Mucosa of gallbladder (tissue), 1 donor: ENCODE measurements at places on chromosomes 4 and X.
A peak's percentile ranks its signal among the peaks of the same experiment; 100 is the strongest.

DNA sequence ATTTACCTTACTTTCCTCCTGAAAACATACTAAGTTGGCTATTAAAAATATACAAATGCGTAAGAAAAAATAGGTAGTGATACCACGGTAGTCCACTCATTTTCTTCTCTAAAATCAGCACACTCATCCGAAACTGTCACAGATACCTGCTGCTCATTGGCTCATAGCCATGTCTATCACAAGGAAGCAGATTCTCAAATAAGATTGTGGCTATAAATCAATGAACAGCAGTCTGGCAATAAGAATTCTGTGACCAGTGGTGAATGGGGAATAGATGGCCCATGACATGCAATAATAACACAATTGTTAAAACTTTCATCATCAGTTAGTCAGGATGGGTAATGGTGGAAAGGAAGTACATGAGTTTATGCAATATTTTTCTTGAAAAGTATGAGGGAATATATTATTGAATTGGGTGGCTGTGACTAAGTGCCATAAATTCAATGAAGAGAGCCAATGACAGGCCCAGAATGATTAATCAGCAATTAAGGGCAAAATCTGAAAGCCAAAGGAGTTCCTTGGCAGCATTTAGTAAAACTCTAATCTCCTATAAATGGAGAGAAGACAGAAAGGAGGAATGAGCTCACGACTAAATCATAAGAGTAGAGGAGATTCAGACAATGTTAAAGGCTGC is 202.3 kb upstream of the NEIL3 start:
- no peak for DNase-seq

DNA sequence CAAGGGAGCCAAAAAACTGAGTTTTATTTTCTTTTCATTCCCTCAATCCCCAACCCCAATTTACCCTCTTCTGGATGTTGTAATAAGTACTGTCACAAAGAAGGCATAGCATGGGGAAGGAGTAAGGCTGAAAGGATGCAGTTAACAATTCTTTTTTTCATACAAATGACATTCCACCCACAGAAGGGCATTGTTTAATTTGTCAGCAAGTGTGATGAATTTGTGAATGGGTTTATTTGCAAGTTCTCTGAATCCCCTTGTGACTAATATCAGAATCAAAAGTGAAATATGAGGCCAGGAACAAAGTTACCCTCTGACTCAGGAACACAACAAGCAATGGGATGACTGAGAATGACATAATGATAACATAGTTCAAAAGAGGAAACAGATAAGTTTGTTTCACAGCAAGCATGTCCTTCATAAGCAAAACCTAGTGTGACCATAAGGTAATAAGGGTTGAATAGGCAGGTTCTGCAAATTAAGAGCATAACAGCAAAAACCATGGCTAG is 2.1 kb downstream of the GEMIN8 start:
- no peak for DNase-seq

DNA sequence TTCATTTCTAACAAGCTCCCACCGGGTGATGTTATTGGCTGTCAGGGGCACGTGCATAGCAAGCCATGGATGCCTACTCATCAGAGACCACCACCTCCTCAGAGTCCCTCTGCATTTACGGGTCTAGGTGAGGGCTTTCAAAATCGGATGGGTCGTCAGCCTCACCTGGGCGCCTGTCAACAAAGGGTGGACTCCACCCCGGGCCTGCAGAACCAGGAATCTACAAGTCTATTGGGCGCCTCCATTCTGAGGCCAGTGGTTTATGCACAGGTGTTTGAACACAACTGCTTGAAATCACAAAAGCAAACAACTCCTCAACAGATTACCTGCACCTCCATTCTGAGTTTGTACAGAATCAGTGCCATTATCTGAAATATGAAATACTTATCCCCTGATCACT is 318.9 kb downstream of the PTTG2 start:
- no peak for DNase-seq

DNA sequence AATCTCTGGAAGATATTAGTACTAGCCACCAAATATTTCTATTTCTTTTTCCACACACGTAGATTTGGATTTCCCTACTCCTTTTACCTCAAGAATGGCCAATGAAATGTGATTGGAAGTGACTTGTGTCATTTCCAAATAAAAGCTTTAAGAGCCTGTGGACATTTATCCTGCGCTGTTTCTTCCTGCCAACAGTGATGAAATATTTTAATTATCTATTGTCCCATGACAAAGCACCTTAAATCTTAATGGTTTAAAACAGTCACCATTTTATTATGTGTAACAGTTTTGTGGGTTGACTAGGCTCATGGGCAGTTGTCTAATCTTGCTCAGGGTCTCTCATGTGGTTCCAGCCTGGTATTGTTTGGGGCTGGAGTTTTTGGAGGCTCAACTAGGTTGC is 3.5 kb upstream of the PGRMC2 start:
- no peak for DNase-seq

GRCh38 chr4:6327220-6327917 is 57.7 kb downstream of the WFS1 start:
- peak; percentile 79 for DNase-seq

GRCh38 chr4:150176547-150176946 is 98.3 kb downstream of the DCLK2 start:
- no peak for DNase-seq

GRCh38 chr4:177182166-177182565 is 127.5 kb upstream of the NEIL3 start:
- no peak for DNase-seq

DNA sequence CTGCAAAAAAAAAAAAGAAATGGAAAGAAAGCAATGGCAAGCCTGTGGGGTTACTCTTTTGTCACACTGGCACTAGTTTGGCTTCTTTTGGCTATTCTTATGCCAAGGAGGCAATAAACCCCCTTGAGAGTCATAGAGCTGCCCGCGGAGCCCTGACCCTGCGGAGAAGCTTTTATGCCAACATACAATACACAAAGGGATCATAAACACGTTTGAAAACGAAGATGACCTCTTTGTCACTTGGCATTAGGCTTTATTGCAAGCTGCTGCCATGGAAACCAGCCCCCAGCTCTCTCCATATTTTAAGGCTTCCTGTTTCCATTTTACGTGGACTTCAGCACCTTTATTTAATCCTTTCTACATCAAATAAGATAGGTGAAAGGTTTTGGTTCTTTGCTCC is 7.6 kb downstream of the NEUROG2 start:
- DNase-seq, result no peak

- no peak for DNase-seq
Measured at GRCh38 chr4:35689870-35690269, 554.4 kb downstream of the ARAP2 start.

DNA sequence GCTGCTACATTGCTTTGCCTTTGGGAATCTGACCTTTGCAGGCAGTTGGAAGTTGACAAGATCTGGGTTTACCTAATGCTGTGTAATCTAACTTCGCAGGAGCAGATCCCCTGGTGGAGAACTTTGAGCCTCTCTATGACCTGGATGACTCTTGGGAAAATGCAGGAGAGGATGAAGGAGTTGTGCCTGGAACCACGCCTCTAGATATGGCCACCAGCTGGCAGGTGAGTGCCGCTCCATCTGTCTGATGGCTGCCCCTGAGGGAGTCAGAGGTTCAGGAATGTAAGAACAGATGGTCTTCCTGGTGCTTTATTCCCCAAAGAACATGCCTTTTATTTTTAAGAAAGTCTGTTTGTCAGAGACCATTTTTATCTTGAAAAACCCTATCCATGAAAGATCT is 109.3 kb downstream of the NFKB1 start:
- DNase-seq, result no peak

GRCh38 chrX:105502336-105502735 is 281.8 kb upstream of the TEX13A start:
- DNase-seq, result no peak

DNA sequence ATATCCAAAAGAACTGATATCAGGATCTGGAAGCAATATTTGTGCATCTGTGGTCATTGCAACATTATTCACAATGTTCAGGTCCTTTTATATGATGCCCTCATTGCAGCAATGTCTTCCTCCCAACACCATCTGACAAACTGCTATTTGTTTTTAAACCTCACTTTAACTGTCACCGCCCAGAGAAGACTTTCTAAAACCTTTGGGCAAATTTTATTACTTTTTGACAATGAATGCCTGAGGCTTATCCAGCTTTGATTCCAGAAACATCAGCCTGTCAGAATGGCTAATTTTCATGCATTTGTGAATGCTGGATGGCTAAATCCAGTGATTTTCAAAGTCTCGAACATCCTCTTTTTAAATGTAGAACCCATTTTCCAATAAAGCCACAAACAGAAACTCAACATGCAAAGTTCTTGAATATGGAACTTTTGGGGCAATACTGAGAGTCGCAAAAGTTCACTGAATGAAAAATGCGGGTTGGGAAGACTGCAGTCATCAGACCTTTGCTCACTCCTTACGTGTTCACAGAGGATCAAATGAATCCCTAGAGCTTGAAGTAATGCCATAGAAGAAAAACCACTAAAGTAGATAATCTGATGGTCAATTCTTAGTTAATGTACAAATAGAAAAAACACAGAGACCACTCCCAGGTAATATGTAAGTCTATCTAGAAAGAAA is 10.5 kb downstream of the FGB start:
- DNase-seq, result no peak

DNA sequence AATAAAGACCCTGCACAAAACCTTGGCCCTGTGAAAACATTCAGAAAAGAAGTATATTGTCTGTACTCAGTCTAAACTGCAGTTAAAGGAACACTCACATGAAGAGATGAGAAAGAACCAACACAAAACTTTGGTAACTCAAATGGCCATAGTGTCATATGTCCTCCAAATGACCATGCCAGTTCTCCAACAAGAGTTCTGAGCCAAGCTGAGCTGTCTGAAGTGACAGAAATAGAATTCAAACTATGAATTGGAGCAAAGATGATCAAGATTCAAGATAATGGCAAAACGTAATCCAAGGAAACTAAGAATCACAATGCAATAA is 739.3 kb upstream of the NDST4 start:
- DNase-seq, result no peak

DNA sequence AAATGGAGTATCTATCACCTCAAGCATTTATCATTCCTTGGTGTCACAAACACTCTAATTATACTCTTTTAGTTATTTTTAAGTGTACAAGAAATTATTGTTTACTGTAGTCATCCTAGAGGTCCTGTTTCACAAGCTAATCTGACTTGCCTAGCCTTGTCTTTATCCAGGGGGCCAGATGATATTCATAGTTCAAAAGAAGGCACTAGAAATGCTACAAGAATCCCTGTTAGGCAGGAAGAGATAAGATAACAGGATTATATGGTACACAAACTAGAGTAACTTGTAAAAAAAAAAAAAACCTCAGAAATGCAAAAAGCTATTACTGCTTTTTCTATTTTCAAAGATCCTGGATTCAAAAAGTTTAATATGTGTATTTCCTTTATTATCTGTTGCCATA is 95.8 kb downstream of the MBNL3 start:
- no peak for DNase-seq
